ENCODE measurements at places on chromosomes 11 and 22.
A peak's percentile ranks its signal among the peaks of the same experiment; 100 is the strongest.

GRCh38 chr11:33920838-33921613 lies 29.1 kb upstream of the LMO2 start:
- no peak for DNase-seq

- DNase-seq: no peak
These were observed 73.1 kb upstream of the ARHGAP32 start for GRCh38 chr11:129265125-129265788.

GRCh38 chr11:63779039-63779438 lies 10.5 kb upstream of the ZFTA start:
- no peak for DNase-seq

DNA sequence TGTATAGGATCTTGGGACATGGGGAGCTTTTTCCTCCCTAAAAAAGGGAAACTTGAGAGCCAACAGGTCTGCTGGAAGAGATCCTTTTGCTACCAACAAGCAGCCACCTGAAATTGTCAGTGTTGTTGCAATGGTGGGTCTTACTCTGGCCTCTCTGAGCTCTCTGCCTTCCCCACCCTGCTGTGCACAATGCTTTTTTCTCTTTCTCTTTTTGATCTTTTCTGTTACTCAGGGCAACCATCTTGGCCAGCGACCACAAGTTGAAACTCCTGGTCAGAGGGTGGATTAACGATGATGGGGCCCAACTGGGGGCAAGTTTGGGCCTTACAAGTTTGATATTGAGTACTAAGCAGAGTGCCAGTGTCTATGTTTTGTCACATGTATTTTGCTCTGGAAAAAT lies 155.8 kb downstream of the KIRREL3 start:
- no peak for DNase-seq

DNA sequence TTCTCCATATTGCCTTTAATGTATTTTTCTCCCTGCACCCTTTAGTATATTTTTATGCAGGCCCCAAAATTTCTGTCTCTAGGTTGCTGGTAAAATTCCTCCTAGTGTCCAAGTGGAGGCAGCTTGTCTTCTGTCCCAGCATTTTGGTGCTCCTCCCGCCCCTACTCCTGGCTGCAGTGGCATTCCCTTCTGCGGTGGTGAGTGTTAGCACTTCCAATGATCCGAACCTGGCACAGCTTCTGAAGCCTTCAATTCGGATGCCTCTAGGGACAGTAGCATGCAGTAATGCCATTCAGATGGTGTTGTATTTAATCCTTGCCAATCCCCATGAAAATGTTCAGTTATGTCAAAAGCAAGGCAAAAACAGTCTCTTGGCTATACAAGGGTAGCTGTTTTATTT lies 5.9 kb downstream of the YWHAH start:
- no peak for DNase-seq

GRCh38 chr11:12175694-12176241 lies 65.4 kb downstream of the MICAL2 start:
- DNase-seq: no peak

DNA sequence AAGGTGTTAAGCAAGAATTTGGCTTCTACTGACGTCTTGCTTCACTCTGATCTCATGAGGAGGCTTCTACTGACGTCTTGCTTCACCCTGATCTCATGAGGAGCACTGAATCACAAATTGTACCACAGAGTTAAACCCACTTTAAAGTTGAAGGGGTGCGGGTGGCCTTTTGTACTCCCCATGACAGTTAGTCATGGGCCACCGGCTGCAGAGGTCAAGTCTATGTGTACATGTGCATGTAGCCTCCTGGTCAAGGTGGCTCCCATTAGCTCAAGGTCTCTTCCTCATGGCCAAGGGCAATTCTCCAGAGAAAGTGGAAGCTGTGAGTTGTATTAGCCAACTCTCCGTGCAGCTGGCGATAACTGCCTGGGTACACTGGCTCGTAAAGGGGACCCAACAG lies 23.1 kb upstream of the FZD4 start:
- DNase-seq: no peak

DNA sequence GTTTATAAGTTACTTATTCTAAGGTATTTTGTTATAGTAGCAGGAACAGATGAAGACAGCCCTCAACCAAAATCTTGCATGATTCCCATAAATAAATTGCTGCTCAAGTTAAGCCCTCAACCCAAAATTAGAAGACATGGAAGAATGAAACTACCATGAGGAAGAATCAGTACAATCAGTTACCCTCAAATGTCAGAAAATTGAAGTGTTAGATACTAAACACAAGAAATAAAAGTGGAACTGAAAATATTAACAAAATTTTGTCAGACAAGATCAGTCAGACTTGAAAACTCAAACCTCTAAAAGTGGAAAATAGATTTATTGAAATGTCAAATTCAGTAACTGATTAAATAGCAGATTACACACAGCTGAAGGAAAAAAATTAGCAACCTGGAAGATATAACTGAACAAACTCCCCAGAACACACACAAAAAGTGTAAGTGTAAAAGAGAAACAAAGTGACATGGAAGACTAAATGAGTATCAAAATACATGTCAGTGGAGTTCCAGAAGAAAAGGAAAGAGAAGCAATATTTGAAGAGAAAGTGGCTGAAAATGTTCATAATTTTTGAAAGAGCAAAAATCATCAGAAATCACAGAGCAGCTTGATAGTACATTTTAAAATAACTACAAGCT lies 49.5 kb upstream of the GNAZ start:
- DNase-seq: no peak

DNA sequence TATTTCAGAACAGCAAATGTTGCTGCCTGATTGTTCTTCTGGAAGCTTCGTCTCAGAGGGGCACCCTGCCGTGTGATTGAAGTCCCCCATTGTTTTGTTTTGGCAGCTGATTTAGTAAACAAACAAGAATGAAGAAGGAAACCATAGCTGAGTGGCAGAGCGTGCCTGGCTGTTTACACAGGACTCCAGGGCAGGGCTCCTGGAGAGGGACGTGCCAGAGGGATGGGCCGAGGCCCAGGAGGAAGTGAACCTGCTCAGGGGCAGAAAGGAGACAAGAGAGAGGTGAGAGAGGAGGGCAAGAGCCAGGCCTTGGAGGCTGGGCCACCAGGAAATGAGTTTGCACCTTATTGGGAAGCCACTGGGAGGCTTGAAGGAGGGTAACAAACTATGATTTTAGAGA lies 85.5 kb upstream of the B3GAT1 start:
- no peak for DNase-seq

DNA sequence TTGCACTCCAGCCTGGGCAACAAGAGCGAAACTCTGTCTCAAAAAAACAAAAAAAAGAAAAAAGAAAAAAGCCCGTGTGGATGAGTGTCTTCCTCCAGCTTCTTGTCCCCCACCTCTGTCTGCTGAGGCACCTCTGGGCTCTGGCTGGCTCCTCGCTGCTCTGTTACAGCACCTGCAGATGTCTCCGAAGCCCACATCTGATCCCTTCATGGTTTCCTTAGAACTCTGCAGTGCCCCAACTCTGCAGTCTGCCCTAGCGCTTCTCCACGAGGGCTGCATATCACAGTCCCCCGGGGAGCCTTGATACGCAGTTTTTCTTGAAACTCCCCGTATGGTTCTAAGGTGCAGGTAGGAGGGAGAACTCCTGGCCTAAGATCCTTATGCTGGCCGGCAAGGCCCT lies 15.9 kb downstream of the KCTD17 start:
- DNase-seq: no peak

GRCh38 chr11:112962579-112963367 lies 1.6 kb downstream of the NCAM1 start:
- DNase-seq: peak; percentile 79

DNA sequence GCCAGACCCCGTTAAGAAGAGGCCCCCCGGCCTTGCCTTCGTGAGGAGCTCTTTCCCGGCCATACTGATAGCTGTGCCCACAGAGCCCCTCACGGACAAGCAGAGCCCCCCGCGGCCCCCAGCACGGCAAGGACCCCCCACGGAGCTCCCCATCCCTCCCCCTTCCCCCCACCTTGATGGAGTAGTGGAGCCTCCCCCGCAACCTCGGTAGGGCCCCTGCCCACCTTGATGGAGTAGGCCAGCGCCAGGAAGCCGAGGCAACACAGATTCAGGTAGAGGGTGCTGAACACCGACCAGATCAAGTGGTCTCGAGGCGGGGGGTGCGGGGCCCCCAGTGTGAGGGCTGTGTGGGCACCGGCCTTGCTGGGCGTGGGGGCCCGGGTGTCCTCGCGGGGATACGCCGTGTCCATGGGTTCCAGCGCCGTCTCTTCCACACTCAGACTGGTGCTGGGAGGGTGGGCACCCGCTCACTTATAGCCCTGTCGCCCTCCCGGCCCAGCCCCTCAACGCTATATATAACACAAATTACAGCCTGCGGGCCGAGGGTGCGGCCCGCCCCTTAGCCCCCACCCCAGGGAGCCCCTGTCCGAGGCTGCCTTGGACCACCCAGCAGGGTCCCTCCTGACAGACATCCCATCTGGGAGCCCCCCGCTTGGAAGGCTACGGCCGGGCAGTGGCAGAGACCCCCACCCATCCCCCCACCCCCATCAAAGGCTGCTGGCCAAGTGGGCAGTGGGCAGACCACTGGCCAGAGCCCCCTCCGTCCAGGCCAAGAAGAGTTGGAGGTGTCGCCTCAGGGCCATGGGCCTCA lies at the start of gene IFITM5:
Gene IFITM5 (minus strand): TSS at position 446 of the 811 bp plus-strand sequence. CDS start 36 bp downstream, at position 410.
- no peak for DNase-seq

GRCh38 chr22:46008291-46008690 lies 31.3 kb upstream of the WNT7B start:
- DNase-seq: no peak

DNA sequence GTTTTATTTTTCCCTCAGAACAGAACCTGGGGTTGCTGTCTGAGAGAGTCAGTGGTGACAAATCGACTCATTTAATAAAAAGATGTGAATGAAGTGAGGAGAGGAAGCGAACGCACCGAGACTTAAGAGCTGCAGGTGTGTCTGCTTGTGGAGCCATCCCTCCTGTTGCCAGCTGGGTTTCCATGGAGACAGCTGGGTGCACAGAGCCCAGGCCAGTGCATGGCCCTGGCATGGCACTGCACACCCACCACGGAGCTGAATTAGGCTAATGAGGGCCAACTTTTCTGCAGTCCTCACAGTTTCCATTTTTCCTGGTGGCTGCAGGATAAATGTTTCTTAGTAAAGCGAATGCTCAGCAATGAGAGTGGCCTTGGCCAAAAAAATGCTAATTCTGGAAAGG lies 750.2 kb downstream of the OPCML start:
- no peak for DNase-seq

- no peak for DNase-seq
These were observed 20.3 kb upstream of the DGKZ start for GRCh38 chr11:46326813-46327416.

Measured in putamen (tissue), 1 donor.